ENCODE measurements at places on chromosomes 2 and 18.

- no peak for DNase-seq
These were observed 24.0 kb upstream of the TMEM37 start for GRCh38 chr2:119407430-119408220.

DNA sequence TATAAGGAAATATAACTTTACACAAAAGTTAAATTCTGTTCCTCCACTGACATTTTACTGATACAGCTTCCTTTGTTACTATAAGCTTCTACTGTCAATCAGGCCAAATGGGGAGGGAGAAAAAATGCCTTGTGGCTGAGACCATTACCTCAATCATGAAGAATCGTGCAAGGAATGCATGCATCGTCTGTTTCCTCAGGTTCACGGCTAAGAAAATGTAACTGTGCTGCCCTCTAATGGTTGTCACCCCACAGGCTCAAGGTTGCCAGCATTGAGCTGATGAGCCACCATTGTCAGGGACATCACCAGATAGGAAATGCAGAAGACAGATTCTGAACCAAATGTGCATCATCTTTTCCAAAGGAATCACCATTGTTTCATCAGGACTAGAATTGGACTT, 426.9 kb downstream of the CDH2 start:
- no peak for DNase-seq

GRCh38 chr18:36693931-36694620, 134.7 kb downstream of the TPGS2 start:
- no peak for DNase-seq

GRCh38 chr18:69948919-69949537, 1.4 kb upstream of the CD226 start:
- no peak for DNase-seq

DNA sequence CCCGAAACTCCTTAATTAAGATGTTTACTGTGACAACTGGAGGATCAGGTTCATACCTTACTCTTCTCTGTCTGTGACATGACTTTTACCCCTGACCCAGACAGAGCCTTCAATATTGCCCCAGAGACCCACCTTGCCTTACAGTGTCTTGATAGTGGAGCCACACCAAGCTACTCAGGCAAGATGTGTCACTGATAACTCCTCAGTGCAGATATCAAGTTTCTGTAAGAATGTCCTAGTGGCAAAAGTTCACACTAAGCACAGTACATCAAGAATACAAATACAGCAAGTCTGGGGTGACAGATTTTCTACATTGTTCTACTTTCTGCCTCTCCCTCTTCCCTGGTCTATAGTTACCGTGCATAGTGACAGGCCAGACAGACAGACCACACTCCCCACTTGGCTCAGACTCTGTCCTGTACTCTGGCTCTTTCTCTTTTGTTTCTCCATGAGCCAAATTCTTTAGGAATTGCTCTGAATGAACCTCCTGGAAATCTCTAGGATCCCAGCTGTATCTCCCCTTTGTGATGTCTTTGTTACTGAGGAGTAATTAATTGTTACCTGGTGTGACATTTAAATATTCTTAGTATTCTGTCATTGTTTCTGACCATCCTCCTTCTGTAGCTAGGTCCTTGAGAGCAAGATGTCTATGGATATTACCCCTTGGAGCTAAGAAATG, 24.1 kb upstream of the APOB start:
- no peak for DNase-seq

- DNase-seq, result no peak
These were observed 124.8 kb downstream of the NUP35 start for GRCh38 chr2:183248866-183249567.

GRCh38 chr2:33477473-33478468, 1.3 kb downstream of the RASGRP3 start:
- DNase-seq, result no peak

DNA sequence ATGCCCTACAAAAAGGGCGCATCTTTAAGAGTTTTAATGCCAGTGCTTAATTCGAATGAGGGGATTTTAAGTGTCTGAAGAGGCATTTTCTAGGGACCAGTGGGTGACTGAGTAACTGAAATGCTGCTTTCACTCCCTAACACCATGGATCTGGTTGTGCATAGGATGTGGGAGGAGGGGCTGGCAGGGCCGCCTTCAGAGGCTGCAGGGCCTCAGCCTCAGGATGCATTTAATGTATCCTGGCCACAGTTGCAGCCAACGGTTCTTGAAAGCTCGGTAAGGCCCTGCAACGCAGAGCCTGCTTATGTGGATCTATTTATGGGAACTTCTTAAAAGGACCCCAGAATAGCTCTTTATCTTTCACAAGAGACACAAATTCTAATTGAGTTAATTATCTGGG, 25.8 kb upstream of the IL18RAP start:
- DNase-seq, result no peak

DNA sequence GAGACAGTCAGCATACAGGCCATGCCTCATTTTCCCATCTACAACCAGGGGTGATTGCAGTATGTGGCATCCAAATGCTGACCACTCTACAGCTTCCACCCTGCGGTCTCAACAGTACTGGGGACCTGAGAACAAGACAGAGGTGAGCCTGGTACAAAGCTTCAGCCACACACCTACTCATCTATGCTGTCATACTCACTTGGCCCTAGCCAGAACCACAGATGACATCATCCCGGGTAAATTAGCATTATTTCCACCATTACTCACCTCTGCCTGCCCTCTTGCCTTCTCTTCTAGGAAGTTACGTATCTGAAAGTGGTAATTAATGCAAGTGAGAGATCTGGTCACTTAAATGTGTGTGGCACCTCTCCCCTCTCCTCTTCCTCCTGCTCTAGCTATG, 208.2 kb upstream of the ARL4C start:
- DNase-seq, result no peak

GRCh38 chr2:71313016-71313766, 18.4 kb upstream of the ZNF638 start:
- no peak for DNase-seq

- DNase-seq, result no peak
These were observed 19.4 kb downstream of the TMEM18 start for GRCh38 chr2:657766-658165.

GRCh38 chr18:57631697-57632096, 10.1 kb upstream of the NARS1 start:
- no peak for DNase-seq

DNA sequence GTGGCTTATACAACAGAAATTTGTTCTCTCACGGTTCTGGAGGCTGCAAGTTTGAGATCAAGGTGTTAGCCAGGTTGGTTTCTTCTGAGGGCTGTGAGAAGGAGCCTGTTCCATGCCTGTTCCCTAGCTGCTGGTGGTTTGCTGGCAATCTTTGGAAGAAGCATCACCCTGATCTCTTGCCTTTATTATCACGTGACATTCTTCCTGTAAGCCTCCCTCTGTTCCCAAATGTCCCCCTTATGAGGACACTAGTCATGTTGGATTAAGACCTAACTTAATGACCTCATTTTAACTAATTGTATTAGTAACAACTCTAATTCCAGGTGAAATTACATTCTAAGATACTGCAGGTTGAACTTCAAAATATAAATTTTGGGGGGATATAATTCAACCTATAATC, 135.2 kb downstream of the DPP10 start:
- no peak for DNase-seq

- no peak for DNase-seq
These were observed 113.9 kb downstream of the INO80D start for GRCh38 chr2:205972113-205972512.

GRCh38 chr2:144705328-144706245, 185.7 kb upstream of the ZEB2 start:
- no peak for DNase-seq

DNA sequence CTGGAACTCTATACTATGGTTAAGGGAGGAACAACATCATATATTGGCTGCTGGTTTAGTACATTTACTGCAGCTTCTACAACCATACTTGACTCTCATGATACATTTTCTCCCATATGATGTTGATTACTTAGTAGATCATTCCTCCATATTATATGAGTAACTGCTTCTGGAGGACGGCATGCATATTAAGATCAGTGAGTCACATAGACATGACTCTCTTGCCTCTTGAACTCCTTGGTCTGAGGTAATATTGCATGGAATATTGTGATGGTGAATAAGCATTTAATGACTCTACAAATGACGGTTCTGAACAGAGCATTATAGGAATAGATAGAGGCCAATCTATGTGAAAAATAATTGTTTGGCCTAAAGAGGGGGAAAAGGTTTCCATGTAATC, 418.8 kb upstream of the SPHKAP start:
- DNase-seq, result no peak

- no peak for DNase-seq
These were observed 45.3 kb upstream of the AP1S3 start for GRCh38 chr2:223882715-223883114.

- peak; percentile 78 for DNase-seq
These were observed 3.6 kb upstream of the DGKD start for GRCh38 chr2:233350708-233351107.

Measured in SIG-M5 (cell line).